RPMI8226 (cell line): ENCODE measurements at places on chromosomes 5 and 9.

GRCh38 chr5:64958757-64959391 lies 190.1 kb downstream of the CWC27 start:
- DNase-seq = peak; percentile 38

DNA sequence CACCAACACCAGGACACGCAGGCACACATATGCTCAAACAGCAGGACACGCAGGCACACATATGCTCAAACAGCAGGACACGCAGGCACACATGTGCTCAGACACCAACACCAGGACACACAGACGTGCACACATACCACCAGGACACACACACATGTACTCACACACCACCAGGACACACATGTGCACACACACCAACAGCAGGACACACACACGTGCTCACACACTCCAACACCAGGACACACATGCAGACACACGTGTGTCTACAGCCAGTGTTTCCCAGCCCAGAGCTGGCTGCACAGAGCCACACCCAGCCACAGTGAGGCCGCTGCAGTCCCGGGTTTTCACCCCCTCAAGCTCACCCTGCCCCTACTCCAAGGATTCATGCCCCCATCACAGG lies 25.0 kb upstream of the SLC12A7 start:
- no peak for DNase-seq

- no peak for DNase-seq
These were observed 56.9 kb upstream of the ASS1 start for GRCh38 chr9:130387905-130388304.

DNA sequence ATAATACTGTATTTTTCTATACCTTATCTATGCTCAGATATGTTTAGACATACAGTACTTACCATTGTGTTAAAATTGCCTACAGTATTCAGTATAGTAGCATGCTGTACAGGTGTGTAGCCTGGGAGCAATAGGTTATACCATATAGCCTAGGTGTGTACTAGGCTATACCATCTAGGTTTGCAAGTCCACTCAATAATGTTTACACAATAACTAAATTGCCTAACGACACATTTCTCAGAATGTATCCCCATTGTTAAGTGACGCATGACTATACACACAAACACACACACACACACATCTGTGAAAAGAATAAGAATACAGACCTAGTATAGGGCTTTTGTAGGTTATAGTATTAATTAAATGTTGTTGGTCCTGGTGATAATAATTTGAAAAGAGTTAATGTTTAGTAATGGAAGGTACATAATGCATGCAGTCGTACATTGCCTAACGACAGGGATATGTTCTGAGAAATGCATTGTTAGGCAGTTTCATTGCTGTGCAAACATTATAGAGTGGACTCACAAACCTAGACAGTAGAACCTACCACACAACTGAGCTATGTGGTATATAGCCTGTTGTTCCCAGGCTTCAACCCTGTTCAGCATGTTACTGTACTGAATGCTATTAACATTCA lies 13.6 kb downstream of the TDRD7 start:
- no peak for DNase-seq

DNA sequence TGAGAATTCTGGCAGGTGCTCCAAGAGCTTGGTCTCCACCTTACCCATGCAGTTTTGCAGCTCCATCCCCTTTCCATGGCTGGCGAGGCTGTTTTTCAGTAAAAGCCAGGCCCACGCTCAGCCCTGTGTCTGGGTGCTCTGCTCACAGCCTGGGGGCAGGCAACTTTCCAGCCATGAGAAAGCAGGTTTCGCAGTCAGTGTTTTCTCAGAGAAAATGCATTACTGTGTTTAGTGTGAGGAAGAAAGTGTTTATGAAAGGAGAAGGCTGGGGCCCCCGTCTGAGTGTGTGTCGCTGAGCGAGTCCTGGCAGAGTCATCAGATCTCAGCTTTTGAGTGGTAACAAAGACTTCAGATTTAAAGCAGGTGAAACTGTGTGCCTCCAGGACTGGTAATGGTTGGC lies 248.1 kb downstream of the IRX1 start:
- no peak for DNase-seq

- no peak for DNase-seq
These were observed 262.2 kb downstream of the EFNA5 start for GRCh38 chr5:107408564-107408963.

DNA sequence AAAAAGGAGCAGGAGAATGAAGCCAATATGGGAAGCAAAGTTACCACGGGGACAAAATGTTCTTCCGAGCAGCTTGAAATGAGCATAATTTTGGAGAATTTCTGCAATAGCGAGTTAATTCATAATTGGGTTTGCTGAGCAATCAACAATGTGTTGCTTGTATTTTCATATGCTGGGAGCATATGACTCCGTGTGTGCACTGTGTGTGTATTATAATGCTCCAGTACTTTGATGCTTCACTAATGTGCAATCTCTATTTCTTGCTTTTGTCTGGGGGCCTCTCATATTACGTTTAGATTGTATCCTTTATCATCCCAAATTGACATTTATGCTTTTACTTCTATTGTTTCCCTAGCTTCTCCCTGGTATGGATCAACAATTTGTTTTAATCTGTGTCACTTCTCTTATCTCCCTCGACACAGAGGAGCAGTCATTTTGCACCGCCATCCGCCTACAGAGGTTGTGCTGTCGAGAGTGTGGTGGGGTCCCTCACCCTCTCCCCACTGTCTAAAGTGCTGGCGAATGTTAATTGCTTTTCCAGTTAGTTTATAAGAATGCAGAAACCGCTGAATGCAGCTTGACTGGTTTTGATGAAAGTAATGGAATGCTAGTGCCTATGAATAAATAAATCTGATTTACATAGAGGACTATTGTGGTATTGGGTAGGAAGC lies 372.5 kb upstream of the WWC1 start:
- DNase-seq = no peak

GRCh38 chr9:72524820-72525540 lies 3.6 kb downstream of the TMC1 start:
- no peak for DNase-seq

- no peak for DNase-seq
These were observed 31.7 kb downstream of the NRG2 start for GRCh38 chr5:140011297-140011802.

GRCh38 chr5:129973716-129974426 lies 69.6 kb downstream of the CHSY3 start:
- no peak for DNase-seq

DNA sequence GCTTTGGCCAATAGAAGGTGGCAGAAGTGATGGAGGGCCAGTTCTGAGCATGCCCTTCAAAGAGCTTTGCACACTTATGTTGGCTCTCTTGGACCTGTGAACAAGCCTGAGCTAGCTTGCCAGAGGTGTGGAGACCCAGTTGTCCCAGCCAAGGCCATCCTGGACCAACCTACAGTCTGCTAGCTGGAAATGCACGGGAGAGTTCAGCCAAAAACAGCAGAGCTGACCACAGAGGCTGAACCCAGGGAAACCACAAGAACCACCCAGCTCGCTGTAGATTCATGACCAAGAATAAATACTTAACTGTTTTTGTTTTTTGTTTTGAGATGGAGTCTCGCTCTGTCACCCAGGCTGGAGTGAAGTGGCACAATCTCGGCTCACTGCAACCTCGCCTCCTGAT lies 65.4 kb upstream of the HAND1 start:
- no peak for DNase-seq

DNA sequence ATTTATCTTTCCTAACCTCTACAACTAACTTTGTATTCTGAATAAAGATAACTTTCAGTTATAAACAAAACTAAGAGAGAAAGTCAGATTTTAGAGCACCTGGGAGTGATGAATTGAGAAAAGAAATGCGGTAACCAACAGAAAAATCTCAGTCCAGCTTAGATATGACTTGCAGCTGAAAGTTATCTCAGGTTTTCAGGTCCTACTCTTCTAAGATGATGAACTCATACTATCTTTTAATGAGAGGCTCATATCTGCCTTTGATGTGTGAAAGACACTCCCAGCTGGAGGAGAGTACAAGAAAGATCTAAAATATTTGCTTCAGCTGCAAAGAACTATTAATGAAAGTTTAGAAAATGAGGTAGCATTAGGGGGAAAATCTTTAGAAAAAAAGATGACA lies 190.5 kb downstream of the DENND1A start:
- no peak for DNase-seq

- DNase-seq = no peak
These were observed 116.5 kb upstream of the ATP10B start for GRCh38 chr5:160968480-160968879.

DNA sequence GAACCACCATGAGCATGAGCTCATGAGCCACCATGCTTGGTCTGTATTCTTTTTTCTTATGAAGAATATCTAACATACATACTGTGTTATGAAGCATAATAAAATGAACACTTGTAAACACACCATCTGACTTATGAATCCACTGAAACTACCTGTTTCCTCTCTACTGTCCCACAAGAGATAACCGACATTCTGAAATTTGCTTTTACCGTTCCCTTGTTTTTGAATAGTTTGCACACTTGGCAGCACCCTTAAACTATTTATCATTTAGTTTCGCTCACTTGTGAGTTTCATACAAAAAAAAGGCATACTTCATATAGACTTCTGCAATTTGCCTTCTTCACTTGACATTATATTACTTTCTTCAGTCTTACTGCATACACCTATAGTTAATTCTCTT lies 8.9 kb downstream of the LARS1 start:
- no peak for DNase-seq

- DNase-seq = no peak
These were observed 26.4 kb downstream of the C9orf43 start for GRCh38 chr9:113436728-113437515.

DNA sequence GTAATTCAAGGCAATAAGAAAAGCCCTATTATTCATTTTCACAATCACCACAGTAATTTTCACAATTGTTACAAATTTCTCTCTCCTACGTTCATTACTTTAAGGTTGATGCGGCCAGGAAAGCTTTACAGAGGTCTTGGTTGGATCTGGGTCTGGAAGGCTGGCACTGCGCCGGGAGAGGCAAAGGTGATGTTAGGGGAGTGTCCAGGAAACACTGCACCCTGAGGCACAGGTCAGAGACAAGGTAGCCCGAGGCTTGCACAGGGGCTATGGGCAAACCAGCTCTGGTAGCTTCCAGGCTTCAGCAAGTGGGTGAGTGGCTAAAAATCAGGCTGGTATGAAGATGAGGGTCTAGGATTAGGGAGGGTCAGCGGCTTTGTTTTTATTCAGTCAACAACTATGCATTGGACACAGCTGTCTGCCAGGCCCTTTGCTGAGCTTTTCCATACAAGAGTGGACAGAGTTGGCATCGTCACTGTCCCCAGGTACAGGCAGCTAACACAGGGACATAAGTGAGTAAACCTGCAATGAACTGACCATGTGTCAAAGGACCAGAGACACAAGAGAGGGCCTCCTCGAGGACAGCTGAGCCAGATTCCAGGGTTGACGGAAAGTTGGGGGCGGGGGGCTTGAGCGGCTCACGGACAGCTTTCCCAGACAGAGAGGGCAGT lies 12.4 kb upstream of the TENT4A start:
- no peak for DNase-seq

- no peak for DNase-seq
These were observed 1.9 kb upstream of the RNF38 start for GRCh38 chr9:36401897-36402480.

DNA sequence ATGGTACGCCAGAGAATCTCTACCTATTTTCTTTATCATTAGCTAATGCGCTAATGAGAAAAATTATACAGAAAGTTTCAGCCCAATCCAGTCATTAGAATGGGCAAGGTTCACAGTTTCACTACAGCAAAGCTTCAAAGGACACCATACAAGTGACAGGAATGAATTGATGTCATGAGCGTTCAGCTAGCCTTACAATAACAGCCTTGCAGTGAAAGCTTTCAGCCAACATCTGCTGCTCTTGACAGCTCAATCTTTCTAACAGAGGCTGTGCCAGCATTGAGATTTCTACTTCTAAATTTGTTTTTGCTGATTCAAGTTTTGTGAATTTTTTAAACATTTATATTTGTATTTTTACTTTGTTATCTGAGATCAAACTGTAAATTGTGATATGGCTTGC lies 302.4 kb upstream of the FAM174A start:
- no peak for DNase-seq

- DNase-seq = no peak
These were observed 84.1 kb downstream of the SNX18 start for GRCh38 chr5:54601411-54602230.

GRCh38 chr9:106697390-106697749 lies 165.6 kb upstream of the ZNF462 start:
- DNase-seq = no peak
